ENCODE measurements at places on chromosomes 7 and 10. TPM values are rescaled to one million over a fixed set of nuclear protein-coding genes. Genes with fewer than 3 reads are reported as not detected.

GRCh38 chr7:119219663-119220062 lies 995.2 kb downstream of the ANKRD7 start:
- DNase-seq: no peak

Gene MRPS17
- 22.5 TPM for total RNA-seq

DNA sequence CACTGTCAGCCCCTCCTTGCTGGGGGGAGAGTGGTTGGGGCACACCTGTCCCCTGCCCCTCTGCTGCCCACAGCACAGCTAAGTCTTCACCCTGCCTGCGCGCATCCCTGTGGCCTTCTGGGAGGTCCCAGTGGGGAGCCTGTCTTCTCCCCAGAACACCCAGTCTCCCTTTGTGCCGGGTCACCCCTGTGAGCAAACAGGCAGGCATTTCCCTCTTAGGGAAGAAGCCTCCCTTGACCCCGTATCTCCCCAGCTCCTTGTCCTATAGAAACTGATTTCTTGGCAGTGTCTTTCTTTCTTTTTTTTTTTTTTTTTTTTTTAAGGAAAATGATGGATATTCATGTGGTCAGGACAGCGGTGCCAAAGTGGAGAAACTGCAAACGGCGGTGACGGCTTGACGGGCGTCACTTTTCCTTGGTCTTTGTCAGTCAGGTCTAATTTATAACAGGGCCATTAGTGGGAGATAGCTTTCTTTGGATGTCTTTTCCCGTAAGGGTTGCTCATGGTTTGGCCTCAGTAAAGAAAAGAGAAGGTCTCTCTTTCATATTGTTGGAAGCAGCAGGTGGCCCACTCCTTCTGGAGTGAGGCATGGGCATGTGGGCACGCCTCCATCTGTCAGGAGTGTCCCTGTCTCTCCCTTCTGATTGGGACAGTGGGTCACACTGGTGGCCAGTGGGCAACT lies 115.3 kb downstream of the NKX6-2 start:
- no peak for DNase-seq

- DNase-seq: no peak
Observed at GRCh38 chr10:35208536-35208935, 81.9 kb downstream of the CREM start.

DNA sequence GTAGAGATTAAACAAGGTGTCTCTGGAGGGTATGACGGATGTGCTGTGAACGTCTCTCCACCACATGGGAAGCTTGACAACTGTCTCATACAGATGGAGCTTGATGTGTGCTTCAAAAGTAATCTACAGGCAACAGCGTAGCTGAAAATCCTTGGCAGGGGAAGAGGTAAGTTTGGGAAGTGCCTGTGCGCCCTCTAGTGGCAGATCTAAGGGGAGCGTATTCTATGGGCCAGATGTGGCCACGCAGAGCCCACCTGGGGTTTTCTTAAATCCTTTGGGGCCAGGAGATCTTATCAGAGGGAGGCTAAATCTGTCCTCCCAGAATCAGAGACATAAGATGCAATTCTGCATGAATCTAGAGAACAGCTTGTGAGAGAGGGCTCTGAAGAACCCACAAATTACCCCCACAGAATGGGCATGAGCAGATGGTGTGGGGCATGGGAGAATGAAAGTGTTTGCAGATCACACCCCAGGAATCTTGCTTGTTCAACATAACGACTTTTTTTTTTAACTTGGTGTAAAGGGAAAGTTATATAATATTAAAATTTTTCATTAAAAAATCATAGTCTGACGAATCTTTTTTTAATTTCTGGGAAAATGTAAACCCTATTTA lies 91.2 kb upstream of the MPP7 start:
- peak; percentile 74 for DNase-seq

GRCh38 chr7:33261585-33261984 lies 132.2 kb downstream of the BBS9 start:
- no peak for DNase-seq
